ENCODE measurements at places on chromosomes 2 and 18.

- DNase-seq: no peak
Measured at GRCh38 chr2:36578343-36579296, 19.3 kb downstream of the FEZ2 start.

GRCh38 chr2:64018701-64019082 is 536 bp downstream of the VPS54 start:
- DNase-seq: no peak

DNA sequence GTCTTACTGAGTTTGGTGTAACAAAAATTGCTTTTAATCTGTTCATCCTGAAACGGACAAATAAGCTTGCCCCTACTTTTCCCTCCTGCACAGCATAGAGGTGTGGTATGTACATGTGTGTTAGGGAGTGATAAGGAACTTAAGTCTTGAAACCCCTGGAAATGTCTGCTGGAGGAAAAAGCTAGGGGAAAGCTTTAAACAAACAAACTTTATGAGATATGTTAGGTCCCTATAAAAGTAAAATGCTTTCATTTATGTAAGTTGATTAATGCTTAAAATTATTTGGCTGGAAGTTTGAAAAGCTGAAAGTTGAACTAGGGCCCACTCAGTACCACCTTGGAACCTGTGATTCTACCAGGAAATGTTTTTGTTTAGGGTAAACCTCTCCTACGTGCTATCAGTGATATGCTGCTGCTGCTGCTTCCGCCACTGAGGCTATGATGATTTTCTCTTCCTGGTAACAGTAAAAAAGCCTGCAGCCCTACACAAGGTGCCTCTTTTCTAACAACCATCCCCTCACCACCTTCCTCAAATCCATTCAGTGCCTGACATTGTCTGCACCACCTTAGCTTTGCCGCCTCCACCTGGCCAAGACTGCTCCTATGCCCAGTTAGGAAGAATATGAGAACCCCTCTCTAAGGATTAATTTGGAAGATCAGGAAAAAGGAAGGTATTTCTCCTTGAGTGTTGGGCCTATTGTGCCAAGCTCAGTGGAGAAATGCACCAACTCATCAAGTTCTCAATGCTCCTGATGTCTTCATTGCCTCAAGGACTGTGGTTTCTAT is 2.5 kb upstream of the YES1 start:
- DNase-seq: no peak

DNA sequence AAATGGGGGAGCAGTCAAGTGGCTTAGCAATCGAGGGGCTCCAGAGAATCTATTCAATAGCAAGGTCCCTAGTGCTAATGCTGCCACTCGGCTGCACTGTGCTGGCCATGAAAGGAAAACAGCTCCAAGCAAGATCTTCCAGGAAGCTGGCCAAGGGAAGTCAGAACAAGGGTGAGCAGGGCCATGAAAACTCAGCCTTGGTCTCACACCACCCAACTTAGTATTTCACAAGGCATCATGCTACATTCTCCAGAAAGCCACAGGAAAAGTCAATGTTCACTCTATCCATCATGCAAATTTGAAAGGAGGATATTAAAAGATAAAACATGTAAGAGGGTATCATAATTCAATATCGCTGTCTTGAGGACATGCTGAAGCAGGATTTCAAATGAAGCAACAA is 35.7 kb downstream of the NRP2 start:
- no peak for DNase-seq

DNA sequence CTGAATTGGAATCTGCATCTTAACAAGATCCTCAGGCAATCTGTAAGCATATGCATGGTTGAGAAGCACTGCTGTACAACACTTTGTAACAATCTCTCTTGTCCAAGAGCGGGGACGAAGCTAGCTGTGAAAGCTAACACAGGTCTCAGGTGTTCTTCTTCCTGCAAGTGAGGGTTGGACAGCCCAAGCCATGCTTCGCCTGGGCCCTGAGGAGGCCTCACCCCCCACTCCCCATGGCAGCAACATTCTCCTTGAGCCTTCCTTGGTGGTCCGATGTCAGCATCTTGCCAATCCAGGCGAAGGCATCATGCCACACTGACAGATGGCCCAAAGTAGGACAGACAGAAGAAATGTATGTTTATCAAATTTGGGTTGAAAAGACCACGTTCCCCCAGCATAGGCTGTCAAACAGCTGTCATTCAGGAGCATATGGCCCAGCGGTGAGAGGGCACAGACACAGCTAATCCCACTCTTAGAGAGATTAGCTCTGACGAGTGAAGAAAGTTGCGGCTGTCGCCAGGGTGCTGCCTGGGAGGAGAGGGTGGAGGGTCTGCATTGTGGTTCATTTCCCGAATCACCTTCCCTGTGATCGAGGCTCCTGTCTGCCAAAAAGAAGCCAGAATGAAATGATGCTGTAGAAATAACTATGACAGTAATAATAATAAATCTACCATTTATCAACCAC is 344.7 kb downstream of the MYCN start:
- DNase-seq: no peak

DNA sequence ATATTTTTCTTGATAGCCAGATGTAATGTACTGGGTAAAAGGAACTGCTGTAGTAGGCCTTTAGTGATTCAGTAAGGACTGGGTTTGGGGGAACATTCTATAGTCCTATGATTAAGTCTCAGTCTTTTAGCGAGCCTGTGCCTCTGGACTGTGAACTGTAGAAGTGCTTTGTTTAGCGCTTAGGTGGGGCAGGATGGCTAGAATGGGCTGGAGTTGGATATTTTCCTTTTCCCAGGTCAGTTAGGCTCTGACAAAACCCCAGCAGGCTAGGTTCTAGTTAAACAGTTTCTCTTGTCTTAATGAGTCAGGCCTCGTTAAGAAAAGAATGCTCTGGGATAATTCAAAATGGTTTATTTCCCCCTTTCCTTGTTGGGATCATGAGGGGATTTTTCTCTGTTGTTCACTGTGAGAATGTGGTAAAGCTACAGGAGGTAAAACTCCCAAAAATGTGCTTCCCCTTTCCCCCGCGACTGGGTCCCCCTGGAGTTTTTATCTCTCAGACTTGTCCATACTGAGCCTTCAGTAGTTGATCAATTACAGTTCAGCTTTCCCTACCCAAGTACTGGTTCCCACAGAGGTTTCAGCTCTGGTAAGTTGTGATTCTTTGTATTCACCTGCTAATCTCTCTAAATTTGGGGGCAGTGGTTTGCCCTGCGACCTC is 31.5 kb downstream of the EHBP1 start:
- no peak for DNase-seq

GRCh38 chr2:8312861-8313830 is 368.7 kb upstream of the ID2 start:
- DNase-seq: no peak

- no peak for DNase-seq
Measured at GRCh38 chr2:176388861-176389260, 119.6 kb downstream of the MTX2 start.
